ENCODE measurements at places on chromosomes 11 and 22. TPM values are rescaled to one million over a fixed set of nuclear protein-coding genes. Genes with fewer than 3 reads are reported as not detected.
A peak's percentile ranks its signal among the peaks of the same experiment; 100 is the strongest.

The HDHD5 gene
- 38.7 TPM for total RNA-seq

The NRIP3 gene
- 0.37 TPM for total RNA-seq

The MICAL2 gene
- 151 TPM for total RNA-seq

The OR10A4 gene
- total RNA-seq = not detected

The GLYAT gene
- not detected for total RNA-seq

The PANX3 gene
- not detected for total RNA-seq

DNA sequence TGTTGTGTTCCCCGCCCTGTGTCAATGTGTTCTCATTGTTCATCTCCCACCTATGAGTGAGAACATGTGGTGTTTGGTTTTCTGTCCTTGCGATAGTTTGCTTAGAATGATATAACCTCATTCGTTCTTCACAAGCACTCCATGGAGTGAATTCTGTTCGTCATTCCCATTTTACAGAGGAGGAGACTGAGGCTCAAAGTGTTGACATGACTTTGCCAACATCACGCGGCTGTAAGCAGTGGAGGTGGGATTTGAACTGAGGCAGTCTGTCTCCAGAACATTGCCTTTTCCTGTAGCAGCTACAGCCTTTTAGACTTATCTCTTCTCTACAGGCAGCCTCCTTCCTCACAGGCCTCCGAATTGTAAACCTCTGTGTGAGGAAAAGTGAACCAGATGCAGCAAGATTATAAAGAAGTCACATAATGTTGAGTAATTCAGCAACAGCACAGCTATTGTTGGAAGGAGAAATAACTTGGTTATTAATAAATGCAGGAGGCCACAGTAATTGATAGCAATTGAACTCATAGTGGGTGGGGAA lies 74.6 kb downstream of the MYO18B start:
- DNase-seq = no peak

GRCh38 chr11:44568331-44568657 lies 2.8 kb downstream of the CD82 start:
- no peak for DNase-seq

- DNase-seq = peak; percentile 60
These were observed 124.9 kb downstream of the MRTFA start for GRCh38 chr22:40511604-40512003.

DNA sequence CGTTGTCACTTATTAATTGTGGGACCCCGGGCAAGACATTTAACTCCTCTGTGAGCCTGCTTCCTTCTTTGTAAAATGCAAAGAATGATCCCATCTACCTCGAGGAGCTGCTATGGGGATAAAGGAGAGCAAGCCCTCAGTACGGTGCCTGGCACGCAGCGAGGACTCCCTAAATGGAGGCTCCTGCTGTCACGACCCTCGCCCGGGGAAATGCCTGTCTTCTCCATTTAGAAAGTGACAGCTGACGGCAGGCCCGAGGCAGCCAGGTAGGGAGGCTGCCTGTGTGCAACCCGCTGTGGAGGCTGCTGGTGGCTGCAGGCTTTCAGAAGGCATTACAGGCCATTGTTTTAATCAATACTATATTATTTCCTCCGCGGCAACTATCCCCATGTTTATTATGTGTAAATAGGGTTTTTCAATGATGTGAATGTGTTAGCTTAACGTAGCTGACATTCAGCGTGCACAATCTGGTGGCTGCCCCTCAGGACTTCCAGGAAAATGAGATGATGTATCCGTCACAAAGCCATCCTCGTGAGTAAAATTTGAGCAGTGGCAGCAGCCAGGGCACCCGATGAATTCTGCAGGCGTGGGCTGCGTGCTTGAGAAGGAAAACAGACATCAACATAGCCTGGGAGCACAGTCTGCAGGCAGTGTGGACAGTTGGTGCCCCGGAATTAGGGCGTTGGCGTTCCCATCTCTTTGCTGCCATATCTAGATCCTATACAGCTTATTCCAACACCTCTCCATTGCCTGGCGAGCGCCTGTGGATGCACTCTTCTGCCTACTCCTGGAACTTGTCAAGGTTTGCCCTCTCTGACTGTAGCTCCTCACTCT lies 228.3 kb downstream of the ST3GAL4 start:
- DNase-seq = no peak

DNA sequence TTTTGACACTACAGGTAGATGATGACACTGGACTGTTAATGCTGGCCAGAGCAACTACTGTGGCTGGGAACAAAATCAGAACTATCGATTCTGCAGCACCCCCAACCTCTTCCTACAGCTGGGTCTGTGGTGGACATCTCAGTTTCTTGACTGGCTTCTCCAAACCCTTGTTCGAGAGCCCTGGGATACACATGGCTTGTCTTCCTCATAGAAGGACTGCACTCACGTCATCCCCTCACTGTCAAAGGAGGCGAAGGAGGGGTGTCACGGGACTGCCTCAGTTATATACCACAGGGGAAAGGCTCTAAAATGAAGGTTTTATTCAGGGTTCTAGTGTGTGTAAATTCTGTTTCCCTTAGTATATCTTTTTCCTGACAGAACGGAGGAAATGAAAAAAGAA lies 44.9 kb downstream of the PITPNB start:
- DNase-seq = no peak

GRCh38 chr11:133928628-133929059 lies 28.1 kb downstream of the IGSF9B start:
- DNase-seq = peak; percentile 76

GRCh38 chr22:46484861-46485595 lies 52.4 kb downstream of the CELSR1 start:
- no peak for DNase-seq

All from MCF 10A (cell line).